ENCODE measurements at places on chromosomes 3 and 15.
A peak's percentile ranks its signal among the peaks of the same experiment; 100 is the strongest.

GRCh38 chr3:124939661-124940060 is 5.1 kb upstream of the MUC13 start:
- no peak for DNase-seq

GRCh38 chr15:83753872-83754493 is 100.1 kb downstream of the ADAMTSL3 start:
- no peak for DNase-seq

- DNase-seq, result no peak
Measured at GRCh38 chr3:134797057-134797740, 2.1 kb downstream of the EPHB1 start.

- DNase-seq, result no peak
Measured at GRCh38 chr15:59801649-59802048, 112.5 kb upstream of the BNIP2 start.

DNA sequence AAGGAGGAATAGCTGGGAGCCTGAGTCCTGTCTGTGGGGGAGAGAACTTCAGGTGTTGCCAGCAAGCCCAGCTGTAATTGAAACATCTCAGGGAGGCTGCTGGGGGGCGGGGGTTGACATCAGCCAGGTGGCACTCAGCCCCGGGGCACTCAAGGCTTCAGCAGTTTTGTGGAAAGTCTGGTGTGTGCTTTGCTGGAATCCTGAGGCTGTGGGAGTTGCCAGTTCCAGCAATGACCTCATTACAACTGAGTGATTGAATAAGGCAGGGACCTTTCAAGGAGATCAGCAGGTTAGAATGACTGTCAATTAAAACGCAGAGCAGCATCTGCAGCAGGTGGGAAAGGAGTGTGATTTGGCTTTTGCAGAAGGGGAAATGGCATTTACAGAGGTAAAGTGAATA is 75.7 kb downstream of the FAM43A start:
- no peak for DNase-seq

GRCh38 chr3:42098171-42098570 is 7.0 kb downstream of the TRAK1 start:
- no peak for DNase-seq

- DNase-seq, result peak; percentile 34
Measured at GRCh38 chr3:42345811-42346210, 64.6 kb downstream of the LYZL4 start.

GRCh38 chr3:157549498-157549897 is 46.3 kb upstream of the VEPH1 start:
- DNase-seq, result no peak

DNA sequence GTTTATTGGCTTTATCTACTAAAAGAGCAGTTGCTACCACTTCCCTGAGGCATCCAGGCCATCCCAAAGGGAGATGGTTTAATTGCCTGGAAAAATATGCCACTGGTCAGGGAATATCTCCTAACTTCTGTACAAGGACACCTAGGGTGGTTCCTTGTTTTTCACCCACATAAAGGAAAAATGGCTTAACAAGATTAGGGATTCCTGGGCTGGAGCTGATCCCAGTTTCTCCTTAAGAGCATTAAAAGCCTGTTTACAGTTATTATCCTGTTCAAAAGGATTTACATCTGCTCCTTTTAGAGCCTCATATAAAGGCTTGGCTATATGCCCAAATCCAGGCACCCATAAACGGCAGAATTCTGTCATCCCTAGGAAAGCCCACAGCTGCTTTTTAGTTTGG is 70.2 kb upstream of the WNT7A start:
- no peak for DNase-seq

GRCh38 chr15:70633103-70633831 is 130.1 kb downstream of the UACA start:
- peak; percentile 84 for DNase-seq

- no peak for DNase-seq
Measured at GRCh38 chr3:139434764-139435307, 41.5 kb downstream of the RBP2 start.

- DNase-seq, result no peak
Measured at GRCh38 chr3:149321640-149322039, 11.8 kb downstream of the TM4SF18 start.

GRCh38 chr3:65953881-65954733 is 84.6 kb downstream of the MAGI1 start:
- no peak for DNase-seq

DNA sequence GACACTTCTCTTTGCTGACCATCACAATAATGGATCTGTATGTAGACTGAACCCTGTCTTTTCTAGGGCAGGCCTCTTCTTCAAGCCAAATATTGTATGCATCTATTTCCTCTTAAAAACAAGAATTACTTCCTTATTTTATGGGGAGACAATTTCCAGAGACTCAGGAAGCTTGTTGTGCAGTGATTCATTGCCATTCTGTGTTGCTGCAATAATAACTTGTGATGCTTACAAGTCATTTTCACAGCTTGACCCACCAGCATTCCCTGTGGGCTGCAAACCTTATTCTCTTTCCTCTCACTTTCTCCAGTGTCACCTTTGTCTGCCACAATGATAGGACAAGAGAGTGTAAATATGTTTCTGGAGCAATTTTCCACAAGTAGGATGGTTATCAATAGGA is 276.7 kb upstream of the SGO1 start:
- no peak for DNase-seq

GRCh38 chr3:51721062-51721745 is 14.3 kb downstream of the GRM2 start:
- DNase-seq, result no peak
